ELF-1 (cell line): ENCODE measurements at places on chromosomes 13 and 19.

DNA sequence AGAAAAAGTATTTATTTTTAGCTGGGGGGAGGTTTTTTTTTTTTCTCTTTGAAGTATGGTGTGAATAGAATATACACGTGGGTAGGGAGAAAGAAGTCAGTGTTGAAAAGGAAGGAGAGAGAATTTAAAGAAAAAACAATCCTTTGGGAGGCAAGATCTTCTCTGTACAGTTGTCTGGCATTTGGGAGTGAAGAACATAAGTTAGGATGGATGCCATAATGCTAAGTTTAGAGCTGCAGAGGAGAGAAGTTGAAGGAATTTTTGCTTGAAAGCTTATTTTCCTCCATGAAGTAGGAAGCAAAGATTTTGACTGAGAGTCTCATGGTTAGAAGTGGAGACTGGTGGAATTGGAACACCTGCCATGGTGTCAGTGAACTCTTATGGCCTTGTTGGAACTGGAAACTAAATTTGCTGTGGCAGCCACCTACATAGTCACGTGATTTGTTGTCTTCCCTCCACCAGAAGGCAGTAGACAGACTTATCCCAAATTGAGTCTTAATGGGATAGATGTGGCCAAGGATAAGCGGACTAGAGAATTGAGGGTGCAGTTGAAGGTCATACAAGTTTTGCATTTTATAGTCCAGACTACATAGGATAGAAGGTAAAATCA is 22.0 kb downstream of the NDFIP2 start:
- no peak for DNase-seq

DNA sequence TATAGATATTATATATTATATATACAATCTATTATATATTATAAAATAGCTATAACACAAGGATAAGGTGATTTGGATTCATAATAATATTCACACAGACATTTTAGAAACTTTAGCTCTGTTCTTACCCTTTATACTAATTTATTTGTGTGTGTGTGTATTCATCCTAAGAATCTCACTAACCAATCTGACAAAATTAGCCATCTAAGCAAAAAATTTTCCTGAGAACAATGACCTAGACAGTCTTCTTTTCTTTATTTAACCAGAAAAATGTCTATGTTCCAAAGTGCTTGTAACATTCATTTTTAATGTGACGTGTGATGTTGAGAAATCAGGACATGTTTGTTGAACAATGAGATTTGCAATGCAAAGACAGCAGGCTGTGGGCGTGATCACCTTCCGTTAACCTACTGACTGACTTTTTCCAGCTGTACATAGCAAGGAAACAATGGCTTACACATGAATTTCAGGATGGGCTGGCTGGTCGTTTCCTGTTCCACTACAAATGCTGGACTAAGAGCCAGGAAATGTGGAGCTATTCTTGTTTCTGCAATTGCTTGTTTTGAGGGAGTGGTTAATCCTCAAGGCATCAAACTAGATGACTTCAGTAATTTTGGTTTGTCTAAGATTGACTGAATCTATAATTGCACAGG is 634.6 kb upstream of the ARGLU1 start:
- DNase-seq = no peak

DNA sequence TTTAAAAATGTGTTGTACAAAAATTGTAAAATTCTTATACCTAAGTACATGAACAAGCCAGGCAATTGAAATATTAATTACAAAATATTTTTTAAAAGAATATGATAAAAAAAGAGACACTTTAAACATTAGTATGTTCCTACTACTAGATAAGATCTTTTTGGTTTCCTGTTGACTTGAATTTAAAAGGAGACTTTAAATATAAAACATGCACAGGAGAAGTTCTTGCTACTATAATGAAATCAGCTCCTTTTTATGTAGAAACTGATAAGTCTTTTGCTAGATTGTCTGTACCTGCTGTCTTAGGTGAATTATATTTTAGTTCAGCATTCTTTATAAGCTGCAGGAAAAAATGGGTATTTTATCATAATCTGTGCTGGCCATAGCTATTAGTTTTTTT is 140.2 kb downstream of the TNFSF13B start:
- no peak for DNase-seq

DNA sequence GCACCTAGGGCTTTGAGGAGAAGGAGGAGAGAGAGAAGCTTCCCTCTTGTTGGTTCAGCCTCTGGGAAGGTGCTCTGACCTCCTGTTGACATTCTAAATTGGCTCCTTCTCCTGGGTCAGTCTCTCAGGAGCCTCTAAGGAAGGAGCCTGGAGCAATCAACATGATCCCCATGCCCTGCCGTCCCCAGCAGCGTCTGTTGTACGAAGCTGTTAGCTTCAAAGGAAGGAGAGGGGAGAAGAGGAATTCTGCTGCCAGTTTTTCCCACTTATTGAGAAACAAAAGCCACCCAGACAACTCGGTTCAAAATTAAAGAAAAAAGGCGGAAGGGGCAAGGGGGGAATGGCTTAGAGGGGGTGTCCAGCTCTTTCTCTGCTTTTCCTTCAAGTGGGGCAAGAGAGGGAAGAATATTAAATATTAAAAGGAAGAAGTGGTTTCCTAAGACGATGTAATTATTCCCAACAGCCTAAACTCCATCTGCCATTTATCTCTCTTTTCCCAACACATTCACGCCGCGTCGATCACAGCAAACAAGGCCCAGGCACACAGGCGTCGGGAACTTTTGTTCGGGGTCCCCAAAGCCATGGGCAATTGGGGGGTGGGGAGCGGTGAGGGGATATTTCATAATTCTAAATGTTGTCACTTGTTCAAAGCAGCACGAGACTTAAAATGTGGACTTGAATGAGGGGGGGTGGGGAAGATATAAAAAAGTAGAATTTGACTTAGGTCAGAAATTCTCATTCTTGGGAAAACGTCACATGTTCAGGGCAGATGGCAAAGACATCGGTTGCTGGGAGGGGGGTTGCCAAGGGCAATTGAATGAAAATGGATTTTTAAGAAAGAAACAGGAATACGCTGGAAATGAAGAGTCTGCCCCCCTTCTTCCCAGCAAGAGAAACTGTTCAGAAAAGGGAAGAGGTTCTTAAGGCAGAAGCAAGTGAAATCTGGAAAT is 116.8 kb upstream of the CACNA1A start:
- peak; percentile 56 for DNase-seq

DNA sequence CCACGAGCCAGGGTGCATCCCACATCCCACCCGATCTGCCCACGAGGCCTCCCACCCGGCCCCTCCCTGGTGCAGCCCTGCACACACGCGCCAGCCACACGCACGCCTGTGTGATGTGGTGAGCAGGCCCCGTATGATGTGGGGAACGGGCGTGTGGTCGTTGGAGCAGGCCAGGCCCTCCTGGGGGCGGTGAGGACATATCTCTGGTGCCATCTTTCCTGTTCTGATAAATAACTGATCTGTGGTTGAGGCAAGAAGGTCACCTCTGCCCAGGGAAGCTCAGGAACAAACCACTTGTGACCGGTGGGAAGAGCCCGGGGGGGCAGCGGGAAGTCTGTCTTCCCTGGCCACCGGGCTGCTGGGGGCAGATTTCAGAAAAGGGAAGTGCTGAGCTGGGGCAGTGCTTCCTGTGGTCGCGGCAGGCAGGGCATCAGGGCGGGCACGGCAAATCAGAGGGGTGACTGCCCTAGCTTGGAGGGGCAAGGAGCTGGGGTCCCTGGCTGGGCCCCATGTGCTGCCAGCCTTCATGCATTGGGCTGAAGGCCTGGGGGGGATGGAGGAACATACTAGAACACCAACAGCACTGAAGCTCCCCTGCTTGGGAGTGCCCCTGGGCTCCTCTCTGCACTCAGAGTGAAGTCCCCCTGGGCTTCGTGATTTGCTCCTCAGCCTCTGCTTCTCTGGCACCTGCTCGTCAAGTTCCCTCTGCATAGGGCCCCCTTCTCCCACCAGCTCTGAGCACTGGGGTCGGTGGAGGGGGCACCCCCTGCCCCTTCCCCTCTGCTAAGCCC is 35.2 kb upstream of the SLC7A10 start:
- no peak for DNase-seq

GRCh38 chr19:29564574-29565005 is 38.8 kb downstream of the VSTM2B start:
- DNase-seq = no peak

DNA sequence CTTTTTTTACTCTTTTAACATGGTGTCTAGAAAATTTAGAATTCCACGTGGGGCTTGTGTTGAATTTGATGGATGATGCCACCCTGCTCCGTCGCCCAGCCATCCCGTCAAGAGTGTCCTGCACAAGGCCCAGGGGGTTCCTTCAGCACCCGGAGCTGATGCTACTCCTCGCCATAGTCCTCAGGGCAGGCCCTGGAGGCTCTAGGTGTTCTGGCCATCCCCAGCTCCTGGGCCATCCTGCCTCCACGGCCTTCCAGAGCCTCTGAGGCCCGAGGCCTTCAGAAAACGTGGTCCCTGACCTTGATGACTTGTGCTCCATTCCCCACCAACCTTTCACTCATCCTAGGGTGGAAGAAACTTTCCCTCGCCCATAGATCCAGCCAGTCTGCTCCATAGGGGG is 3.3 kb downstream of the AKT1S1 start:
- DNase-seq = no peak

DNA sequence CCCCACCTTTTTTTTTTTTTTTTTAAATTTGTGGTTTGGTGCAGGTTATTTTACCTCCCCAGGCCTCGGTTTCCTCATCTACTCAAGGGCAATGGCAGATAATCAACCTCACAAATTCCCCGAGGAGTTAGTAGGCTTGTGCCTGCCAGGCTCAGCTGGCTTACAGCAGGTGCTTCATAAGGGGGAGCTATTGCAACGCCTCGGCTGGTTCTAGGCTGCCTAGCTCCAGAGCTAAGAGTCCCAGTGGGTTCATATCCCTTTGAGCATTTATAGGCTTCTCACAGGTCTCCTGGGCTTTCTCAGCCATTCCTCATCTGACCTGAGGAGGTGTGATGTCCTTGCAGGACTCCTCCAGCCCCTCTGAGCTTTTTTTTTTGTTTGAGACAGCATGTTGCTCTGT is 10.6 kb downstream of the BCKDHA start:
- DNase-seq = peak; percentile 17

GRCh38 chr19:2391118-2391725 is 31.2 kb downstream of the TMPRSS9 start:
- DNase-seq = peak; percentile 47

DNA sequence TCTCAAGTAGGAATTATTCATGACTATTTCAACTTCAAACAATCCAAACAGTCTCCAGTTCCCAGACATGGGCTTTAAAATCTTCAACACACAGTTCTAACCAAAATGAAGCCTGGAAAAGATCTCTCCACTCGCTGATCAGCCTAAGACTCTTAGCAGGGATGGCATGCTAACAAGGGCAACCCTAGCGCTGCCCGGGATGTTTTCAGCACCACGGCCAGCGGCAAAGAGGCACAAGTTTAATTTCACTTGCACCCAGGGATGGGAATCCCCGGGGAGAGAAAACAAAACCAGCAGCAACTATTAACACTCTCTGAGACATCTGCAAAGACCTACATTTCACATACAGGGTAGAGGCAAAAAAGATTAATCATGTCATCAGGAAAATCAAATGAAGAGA is 43.0 kb downstream of the CACNA1A start:
- peak; percentile 8 for DNase-seq

- peak; percentile 9 for DNase-seq
Observed at GRCh38 chr19:23972161-23972560, 57.5 kb downstream of the ZNF726 start.

DNA sequence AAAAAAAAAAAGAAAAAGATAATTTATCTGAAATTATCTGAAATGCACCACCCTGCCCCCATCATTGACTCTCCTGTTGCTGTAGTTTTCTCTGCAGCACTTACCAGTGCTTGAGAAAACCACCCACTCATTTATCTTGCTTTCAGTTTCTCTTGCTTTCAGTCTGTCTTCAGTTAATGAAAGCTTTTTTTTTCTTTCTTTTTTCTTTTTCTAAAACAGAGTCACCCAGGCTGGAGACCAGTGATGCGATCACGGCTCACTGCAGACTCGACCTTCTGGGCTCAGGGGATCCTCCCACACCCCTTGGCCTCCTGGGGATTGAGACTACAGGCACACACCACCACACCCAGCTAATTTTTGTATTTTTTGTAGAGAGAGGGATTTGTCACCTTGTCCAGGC is 4.3 kb upstream of the ACP5 start:
- DNase-seq = no peak

GRCh38 chr13:64327505-64328194 is 2902.5 kb downstream of the PCDH9 start:
- DNase-seq = no peak

DNA sequence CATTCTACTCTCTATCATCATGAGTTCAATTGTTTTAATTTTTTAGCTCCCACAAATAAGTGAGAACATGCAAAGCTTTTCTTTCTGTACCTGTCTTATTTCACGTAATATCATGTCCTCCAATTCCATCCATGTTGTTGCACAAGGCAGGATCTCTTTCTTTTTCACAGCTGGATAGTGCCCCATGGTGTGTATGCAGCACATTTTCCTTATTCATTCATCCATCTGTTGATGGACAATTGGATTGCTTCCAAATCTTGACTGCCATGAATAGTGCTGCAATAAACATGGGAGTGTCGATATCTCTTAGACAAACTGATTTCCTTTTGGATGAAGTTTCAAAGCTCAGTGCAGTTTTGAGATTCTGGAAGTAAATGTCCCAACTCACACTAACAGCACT is 326.9 kb downstream of the FGF9 start:
- DNase-seq = no peak

DNA sequence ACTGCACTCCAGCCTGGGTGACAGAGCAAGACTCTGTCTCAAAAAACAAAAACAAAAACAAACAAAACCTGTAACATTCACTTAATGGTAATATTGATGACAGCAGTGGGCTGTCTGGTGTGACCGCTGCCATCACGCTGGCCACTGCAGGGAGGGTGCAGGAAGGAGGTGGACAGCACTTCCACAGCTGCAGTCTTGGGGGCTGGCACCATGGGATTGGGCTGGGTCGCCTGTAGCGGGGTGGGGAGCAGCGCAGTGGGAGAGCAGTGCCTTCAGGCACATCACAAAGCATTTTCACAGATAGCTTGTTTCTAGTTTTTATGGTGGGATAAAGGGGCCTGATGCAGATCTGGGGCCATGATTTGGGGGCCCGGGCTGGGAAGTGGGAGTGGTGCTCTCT is 5.3 kb downstream of the IGFL4 start:
- DNase-seq = no peak

- peak; percentile 50 for DNase-seq
Observed at GRCh38 chr13:45683701-45684100, 18.4 kb upstream of the CBY2 start.

DNA sequence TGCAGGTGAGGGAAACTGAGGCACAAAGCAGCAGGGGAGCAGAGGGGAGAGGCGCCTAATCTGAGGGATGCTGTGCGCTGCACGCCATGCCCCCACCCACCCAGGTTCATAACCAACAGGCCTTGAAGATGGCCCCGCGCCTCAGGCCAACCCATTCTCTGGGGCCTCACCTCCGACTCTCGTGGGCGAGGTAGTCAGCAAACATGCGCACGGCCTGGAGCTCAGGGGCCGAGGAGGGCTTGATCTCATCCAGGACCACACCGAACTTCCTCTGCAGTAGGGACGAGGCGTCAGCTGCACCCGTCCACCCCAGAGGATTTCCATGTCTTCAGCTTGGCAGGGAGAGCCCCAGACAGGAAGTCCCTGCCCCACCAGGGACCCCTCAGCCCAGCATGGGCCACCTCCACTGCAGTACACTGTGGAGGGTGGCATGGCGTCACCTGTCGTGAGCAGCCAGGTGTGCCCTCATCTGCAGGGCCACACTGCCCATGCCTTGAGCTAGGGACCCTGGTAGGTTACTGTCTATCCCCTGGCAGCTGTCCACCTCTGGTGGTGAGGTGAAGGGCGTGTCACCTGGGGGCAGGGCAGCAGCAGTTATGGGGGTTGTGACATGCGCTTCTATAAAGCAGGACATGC is 8.3 kb downstream of the COPE start:
- DNase-seq = no peak
